NCI-H510A (cell line): ENCODE measurements at places on chromosomes 12 and 14.

DNA sequence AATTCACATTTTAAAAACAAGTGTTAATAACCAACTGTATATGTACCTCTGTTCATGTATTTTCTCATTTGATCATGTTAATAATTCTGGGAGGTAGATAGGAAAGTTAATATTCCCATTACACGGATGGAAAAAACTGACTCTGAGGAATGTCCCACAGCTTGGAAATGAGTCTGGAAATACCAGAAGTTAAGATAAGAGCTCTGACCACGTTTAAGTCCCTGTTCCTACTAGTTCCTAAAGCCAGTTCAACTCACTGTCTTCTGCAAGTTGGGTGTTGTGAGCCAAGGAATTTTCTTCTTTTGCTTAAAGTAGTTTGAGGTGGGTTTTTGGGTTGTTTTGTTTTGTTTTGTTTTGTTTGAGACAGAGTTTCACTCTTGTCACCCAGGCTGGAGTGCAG is 104.5 kb downstream of the TMEM30B start:
- no peak for DNase-seq

DNA sequence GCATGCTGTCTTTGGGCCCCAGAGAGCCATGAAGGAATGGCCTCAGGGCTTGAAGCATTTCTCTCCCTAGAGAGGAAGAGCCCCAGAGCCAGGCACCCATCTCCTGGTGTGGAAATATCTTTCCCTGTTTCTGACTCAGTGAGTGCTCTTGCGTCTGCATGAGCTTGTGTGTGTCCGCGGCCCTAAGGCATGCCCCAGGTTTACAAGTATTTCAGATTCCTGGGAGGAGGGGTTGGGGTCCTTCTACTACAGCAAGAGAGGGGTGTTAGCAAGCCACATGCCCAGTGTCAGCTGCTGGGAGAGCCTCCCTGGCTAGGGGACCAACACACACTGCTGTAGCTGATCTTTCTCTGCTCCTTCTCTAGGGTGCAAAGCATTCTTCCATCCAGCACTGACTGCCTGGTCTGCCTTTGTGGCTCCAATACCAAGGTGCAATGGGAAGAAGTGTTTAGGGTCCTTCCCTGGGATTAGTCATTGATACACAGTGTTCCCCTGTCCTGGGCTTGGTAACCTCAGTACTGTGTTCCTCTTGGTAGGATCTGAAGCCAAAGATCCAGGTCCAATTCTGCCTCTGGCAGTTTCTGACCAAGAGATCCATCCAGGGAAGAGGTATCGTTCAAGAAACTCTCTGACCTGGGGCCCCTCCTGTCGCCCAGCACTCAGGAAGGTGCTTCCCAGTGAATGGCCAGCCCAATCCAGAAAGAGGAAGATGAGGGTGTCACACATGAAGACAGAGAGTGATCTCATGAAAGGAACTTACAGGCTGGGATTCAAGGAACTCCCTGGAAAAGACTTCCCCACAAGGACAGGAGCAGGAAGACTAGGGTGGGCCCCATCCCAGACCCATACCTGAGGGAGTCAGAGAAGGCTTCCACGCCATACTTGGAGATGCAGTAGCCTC is 3.1 kb downstream of the RDH16 start:
- DNase-seq, result no peak

DNA sequence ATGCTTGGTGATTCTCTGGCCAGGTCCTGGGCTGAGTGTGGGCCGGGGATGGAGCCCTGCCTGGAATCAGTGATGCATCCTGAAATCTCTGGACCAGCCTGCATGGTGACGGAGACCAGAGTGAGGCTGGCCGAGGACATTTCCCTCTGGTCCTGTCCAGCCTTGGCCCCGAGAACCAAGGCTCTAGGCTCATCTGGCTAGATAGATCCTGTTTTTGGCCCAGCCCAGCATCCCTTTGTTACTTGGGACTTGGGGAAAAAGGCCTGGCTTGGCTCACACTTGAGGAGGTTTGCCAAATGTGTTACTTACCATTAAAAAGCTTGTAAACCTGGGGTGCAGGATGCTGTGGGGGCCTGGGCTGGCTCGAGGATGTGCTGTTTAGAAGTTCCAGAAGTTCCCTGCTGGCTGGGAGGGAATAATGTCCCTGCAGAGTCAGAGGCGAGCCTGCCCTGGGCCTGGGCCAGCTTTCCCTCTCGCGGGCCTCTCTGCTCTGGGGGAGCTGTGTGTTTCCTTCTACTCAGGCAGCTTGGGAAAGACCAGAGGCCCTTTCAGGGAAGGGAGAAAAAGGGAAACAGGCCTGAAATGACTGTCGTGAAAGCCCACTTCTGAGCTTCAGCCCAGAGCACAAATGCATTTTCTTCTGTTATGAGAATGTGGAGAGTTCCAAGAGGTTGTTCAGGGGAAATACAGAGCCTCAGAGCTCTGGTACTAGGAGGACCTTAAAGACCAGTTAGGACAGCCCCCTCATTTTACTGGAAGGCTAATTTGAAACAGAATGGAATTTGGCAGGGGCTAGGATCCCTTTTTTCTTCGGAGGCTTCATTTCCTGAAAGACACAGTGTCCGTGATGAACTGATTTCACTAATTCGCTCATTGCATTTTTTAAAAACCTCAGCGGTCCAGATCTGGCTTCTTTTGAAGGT is 47.2 kb upstream of the CTDSP2 start:
- no peak for DNase-seq

GRCh38 chr14:30994681-30995620 is 30.5 kb upstream of the AP4S1 start:
- DNase-seq, result no peak

DNA sequence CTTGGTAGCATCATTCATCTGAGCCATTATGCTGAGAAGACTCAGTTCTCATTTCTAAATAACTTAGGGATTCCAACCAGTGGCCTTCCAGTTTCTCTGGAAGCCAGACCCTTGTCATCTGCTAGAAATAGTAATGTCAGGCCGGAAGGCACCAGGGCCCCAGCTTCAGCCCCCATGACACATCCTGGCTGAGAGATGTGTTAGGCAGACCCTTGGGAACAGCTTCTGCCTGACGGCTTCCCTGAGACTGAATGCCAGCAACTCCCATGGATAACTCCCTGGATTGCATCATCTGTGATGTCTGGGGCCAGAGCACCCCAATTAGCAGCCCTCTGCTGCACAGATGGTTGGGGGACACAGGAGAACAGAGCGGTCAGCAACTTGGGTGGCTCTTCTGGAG is 583.5 kb upstream of the TBX3 start:
- no peak for DNase-seq

GRCh38 chr12:116597886-116598285 is 38.7 kb downstream of the MAP1LC3B2 start:
- no peak for DNase-seq

GRCh38 chr12:106885026-106885425 is 70.7 kb upstream of the TMEM263 start:
- no peak for DNase-seq

- DNase-seq, result no peak
These were observed 1339.2 kb downstream of the AACS start for GRCh38 chr12:126404293-126404881.
